ENCODE measurements at places on chromosomes 1 and 21.

GRCh38 chr1:20100632-20101355, 18.5 kb downstream of the PLA2G2D start:
- DNase-seq: peak; percentile 47

DNA sequence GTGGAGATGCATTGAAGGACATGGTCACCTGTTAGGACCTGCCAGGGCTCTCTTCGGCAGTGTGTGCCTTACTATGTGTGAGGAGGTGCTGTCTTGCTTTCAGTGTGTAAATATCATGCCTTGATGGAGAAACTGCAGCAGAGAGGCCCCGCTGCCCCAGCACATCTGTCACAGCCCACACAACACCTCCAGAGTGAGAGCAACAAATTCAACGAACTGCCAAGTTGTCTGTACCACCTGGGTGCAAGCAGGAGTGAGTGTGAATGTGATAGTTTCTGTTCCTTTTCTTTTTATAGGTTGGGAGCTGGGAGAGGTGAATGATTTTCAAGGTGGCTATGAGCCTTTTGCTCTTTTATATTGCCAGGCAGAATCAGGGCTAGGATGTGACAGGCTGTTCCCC, 114.6 kb upstream of the KIAA0040 start:
- no peak for DNase-seq

DNA sequence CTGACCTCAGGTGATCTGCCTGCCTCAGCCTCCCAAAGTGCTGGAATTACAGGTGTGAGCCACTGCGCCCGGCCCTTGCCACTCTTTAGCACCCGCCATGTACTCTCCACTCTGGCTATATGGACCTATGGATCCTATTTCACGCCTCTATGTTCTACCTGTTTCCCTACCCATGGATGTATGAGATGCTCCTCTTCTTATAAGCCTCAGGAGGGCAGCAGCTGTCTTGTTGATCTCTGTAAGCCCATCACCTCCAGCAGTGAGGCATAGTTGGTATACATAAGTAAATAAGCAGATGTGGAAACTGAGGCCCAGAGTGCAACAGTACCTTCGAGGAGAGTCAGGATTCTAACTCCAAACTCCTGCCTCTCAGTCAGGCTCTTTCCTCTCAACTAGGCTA, 24.7 kb upstream of the ARTN start:
- no peak for DNase-seq

DNA sequence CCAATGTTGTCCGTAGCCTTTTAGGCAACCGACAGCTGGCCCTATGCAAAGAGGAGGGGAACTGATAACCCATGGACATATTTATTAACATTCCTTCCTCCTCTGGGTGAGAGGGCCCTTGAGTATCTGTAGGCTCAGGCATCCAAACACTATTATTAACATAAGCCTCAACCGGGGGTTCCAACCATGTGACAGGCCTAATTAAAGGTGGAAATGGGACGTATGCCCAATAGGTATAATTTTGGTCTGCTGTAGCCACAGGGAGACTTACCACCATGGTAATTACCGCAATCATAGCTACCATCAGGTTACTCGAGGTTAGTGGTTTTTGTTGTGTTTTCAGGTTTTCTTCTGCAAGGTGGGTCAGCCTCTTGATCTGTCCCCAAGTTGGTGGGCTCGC, 5.3 kb downstream of the DAP3 start:
- DNase-seq: no peak

DNA sequence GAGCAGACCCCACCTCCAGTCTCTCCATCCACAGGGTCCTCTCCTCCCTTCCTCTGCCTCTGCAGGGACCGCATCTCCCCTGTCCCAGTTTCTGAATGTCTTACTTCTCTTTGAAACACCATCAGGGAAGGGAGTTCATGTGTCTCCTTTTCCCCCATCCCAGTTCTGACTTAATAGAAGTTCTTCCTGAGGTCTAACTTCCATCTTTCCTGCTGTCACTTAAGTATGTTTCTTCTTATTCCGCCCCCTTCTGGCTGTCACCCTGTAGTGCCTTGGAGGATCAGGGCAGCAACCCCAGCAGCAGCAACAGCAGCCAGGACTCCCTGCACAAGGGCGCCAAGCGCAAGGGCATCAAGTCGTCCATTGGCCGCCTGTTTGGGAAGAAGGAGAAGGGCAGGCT, 29.3 kb downstream of the MYOG start:
- no peak for DNase-seq

- no peak for DNase-seq
Measured at GRCh38 chr1:50656931-50657330, 233.7 kb upstream of the DMRTA2 start.

DNA sequence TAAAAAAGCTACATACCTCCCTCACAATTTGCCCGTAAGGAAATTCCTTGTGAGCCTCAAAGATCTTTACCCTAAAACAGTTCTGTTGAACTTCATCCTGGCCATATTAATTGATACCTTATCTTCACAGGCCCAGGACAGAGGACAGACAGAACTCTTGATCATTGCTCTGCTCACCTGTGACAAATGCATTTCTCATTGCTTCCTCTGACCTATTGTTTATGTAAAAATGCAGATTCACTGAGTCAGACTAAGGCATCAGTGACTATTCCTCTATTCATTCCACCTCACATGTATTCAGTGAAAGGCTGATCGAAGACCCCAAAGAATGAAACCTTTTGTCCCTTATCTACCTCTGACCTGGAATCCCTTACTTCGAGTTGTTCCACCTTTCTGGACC, 61.0 kb downstream of the BACH1 start:
- no peak for DNase-seq

DNA sequence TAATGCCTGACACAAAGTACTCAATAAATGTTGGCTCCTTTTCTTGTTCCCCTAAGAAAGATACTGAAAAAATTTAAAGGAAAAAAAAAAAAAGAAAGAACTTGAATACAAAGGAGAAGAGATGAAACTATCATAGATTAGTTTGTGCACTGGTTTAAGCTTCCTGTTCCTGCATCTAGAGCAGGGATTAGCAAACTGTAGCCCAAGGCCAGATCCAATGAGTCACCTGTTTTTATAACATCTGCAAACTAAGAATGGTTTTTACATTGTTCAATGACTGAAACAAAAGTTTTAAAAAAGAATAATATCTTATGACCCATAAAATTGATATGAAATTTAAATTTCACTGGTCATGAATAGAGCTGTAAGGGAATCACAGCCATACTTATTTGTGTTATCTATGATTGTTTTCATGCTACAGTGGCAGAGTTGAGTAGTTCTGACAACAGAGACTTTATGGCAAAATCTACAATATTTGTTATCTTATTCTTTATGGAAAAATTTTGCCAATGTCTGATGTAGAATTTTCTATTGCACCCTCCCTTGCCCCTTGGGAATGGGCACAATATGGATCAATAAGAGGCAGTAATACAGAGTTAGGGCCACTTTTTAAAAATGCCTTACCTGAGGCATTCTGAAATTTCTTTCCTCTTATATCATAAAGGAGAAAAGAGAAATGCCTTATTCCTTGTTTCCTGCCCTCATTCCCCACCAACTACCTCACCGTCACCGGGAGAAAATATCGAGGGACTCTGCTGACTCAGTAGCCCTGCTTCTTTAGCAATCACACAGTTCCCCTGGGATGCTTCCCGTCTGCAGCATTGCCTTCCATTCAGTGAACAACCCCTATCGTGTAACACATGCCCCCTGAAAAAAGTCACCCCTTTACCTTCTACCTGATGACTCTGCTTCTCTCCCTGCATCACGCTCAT, 50.6 kb downstream of the WDR64 start:
- DNase-seq: no peak

DNA sequence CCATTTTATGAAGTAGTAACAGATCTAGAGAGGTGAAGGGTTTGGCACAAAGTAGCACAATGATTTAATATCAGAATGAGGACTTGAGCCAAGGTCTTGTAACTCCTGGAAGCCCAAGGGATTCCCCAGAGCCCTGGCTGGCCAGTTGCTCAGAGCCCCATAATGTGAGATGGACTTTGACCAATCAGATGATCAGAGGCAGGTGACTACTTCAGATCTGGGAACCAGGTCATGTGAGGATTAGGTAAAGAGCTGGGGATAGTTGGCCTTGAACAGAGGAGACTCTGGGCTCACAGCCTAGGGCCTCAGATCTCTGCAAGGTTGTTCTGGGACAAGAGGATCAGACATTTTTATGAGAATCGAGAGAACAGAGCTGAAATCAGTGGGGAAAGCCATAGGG, 18.9 kb downstream of the SHISAL2A start:
- no peak for DNase-seq

DNA sequence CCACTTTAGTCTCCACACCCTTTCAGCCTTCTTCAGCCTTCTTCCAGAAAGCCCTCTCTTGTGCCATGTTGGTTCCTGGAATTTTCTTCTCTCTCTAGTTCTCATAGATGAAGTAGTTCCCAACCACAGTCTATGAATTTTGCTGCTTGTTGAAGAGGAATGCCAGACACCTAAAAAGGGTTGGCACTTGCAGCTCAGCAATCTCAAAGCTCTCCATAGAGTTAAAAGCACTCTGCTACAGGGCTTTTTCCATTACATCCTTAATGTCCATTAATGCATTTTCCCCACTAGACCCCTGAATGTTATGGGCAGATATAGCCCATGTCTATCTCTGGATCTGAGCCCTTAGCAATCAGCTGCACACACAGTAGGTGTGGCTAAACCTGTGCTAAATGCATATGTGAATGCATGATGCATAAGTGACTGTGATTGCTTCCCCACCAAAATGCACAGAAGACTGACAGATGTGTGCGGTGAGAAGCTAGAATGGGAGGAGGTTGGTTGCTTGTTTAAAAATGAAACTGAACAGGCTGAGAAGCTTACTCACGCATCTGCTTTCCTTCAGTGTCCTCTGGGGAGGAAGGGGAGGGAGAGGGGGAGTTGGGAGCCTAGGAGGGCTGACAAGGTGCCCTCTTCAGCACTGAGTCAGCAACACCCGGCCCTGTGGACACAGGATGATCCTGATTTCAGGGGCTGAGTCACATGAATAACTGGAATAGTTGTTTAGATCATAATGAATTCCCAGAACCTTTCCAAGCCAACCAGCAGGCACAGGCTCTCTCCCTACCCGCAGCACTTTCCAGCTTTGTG, 146.1 kb upstream of the FGGY start:
- peak; percentile 21 for DNase-seq

- DNase-seq: no peak
Measured at GRCh38 chr1:73411479-73411878, 786.5 kb downstream of the LRRIQ3 start.

DNA sequence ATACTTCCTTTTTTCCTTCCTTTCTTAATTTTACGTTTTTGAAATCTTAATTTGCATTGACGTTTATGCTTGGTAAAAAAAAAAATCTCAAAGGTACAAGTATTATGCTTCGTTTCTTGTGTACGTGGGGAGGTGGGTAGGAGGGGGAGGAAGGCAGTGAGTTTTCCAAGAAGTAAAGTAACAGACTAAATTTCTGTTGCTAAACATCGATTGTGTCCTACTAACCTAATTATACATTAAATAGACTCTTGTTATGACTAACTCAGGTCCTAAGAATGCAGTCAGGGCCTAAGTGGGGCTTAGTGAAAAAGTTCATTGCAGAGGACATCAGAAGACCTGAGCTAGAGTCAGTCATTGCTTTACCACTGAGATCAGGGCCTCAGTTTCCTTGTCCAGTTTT, 17.5 kb downstream of the NEK7 start:
- no peak for DNase-seq

DNA sequence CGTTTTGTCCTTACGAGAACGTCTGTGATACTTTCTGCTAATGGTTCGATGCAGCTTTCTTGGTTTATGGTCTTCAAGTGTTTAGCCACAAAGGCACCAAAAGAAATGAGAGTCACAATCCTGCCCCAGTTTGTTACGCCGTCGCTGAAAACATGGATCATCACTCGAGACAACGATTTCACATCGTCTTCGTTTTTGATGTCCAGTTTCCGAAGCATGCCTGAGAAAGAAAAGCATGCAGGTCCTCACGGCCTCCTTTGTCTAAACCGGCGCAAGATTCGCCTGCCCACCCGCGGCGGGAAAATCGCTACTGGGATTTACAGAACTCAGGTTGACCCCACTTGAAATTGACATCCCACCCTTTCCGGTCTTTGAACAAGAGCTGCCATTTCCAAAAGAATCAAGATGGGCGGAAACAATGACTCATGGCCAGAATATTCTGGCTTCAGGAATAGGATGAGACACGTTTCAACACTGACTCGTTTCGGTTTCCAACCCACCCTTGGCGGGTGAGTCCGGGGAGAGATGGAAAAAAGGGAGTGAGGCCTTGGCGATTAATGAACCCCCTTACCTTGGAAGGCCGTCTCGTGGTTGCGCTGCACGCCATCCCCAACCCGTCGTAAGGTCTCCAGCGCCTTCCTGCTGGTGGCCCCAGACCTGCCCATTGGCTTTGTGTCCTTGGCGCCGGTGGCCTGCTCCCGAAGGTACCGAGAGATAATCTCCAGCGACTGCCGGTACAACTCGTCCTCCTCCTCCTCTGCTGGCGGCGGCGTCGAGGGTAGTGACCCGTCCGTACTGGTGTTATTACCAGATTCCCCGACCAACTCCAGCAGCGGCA, 919 bp downstream of the MCL1 start:
- no peak for DNase-seq

DNA sequence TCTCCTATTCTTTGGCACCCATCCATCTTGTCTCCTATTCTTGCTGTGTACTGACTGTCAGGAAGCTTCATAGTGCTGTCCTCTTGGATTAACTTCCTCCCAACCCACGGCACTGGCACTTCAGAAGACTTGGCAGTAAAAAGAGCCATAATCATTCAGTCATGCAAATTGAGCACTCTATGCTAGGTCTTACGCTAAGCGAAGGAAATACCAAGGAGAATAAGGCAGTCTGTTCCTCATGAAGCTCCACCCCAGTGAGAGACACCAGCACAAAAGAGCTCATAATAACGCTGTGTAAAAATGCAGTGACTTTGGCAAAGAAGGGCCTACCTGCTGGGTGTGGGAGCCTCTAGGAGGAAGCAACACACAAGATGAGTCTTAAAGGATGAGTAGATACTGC, 67.1 kb downstream of the GFI1 start:
- DNase-seq: no peak

DNA sequence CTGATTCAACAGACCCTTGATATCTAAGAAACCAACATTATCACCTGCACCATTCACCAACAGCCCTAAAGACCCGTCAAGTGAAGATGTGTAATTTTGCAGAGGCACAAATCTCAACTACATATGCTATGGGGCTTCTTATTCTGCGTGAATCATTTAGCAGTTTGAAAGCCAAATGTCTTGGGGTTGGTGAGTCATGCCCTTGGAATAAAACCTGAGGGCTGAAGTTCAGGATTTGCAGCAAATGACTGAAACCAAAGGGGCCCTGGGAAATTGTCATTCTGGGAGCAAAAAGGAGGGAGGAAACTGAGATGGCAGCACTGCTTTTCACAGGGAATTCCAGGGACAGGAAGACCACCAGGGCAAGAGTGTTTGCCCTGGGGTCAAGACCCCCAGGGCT, 79.2 kb upstream of the TNR start:
- DNase-seq: no peak

- DNase-seq: no peak
Measured at GRCh38 chr1:37732111-37732780, 32.7 kb downstream of the EPHA10 start.

GRCh38 chr1:180188091-180188506, 33.4 kb downstream of the QSOX1 start:
- DNase-seq: peak; percentile 50

- DNase-seq: no peak
Measured at GRCh38 chr1:32356478-32356877, 5.8 kb downstream of the FAM229A start.
